Nucleus accumbens (tissue), 56 donors: ENCODE measurements at places on chromosomes 5 and 9.

DNA sequence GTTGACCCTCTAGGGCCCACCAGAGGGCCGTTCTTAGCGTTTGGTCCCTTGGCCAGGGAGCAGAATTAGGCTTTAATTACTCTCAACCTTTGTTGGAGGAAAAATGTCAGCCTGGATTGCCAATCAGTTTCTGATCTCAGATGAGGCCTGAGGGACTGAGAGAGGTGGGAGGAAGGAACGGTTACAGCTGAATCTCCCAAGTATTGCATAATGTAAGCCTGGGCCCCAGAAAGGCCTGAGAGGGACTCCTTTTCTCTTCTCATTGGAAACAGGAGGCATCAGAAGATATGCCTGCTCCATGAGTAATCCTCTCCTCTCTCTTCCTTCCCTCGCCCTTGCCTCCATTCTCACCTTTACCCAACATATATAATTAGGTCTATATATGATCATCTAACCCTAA, 105.7 kb downstream of the INSYN2B start:
- DNase-seq: no peak

DNA sequence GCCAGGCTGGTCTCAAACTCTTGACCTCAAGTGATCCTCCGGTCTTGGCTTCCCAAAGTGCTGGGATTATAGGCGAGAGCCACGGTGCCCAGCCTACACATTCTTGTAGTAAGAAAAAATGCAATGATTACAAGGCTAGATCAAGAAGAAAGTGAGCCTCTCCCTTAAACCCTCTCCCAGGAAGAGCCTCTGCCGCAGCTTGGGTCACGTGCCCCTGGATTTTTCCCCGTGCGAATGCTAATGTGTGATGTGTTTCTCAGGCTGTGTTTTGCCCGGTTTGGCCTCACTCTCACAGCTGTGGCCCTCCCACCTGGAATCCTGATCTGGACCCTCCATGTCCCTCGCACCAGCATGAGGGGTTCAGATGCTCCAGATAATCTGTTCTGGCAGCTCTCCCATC, 6.9 kb downstream of the PLPP7 start:
- no peak for DNase-seq

GRCh38 chr5:143648696-143649095, 163.3 kb upstream of the HMHB1 start:
- no peak for DNase-seq

DNA sequence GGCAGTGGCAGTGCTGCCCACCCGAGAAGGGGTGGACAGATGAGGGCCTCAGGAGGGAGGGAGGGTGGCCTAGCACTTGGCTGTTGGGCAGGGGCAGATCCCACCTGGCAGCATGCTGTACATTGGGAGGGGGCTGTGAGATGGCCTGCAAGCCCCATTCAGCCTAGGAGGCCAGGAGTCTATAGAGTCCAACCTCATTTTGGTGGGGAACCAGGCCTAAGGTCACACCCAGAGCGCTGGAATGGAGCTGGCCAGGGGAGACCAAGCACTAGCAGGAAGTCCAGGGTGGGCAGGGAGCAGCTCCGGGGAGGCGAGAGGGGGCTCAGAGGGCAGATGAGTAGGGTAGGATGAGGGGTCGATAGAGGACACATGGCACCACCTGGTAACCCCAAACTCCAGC, 22.9 kb downstream of the TRIM14 start:
- DNase-seq: no peak

- DNase-seq: no peak
These were observed 107.2 kb upstream of the SHB start for GRCh38 chr9:38176251-38176650.

- DNase-seq: no peak
These were observed 16.4 kb downstream of the LMAN2 start for GRCh38 chr5:177334781-177335700.

DNA sequence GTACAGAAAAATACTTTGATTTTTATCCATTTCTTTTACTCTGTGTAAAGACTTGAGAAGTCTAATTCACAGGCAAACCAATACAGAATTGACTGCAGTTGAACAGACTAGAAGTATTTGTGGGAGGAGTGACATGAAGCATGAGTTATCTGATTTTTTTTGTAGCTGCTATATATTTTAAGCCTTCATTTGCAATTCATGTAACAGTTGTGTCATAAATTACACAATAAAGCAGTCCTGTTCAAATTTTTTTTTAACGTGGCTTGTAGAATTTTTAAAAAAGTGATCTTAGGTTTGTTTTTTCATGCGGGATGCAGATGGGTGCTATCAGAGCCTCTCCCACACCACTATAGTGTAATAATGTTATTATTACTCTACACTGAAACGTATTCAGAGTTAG, 2.9 kb upstream of the MAML1 start:
- no peak for DNase-seq

- DNase-seq: no peak
These were observed 25.7 kb downstream of the CEP72 start for GRCh38 chr5:637581-638450.

DNA sequence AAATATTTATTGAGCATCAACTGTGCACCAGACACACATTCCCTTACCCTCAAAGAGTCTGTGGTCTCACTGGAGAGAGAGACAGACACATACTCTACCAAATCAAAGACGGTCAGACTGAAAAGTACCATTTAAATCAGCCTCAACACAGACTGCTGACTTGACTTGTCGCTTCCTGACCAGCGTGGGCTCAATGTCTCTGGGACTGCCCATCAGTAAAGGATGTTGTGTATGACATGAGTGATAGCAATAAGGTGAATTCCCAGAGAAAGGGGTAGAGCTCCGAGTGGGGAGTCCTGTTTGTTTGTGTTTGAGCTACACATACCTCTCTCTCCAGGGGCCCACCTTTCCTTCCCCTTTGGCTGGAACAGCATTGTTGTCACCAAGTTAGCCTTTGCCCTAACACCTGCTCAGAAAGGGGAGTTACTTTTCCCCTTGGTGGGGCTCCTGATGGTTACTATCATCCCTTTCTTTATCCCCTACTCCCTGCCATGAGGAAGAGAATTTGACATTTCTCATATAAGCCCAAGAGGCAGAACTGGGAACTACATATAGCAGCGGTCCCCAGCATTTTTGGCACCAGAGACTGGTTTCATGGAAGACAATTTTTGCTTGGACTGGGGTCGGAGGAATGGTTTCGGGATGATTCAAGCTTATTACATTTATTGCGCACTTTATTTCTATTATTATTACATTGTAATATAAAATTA, 33.9 kb downstream of the NR4A3 start:
- DNase-seq: no peak

- no peak for DNase-seq
These were observed 256.6 kb downstream of the TMEM38B start for GRCh38 chr9:105950894-105951293.

DNA sequence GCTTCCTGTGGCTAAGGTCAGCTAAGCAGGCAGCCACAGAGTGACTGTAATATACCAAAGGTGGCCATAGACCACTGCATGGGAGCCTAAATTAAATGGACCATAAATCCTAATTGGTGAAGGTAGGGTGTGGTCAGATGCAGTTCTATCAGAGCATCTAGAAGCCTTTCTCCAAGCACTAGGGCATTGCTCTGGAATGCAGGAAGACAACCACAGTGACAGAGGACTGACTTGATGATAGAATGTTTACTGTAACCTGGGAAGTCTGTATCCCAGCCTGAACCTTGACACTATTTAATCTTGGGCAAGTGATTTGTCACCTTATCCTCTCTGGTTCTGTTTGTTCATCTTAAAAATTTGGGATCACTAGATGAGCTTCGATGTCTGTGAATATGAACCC, 2.3 kb downstream of the FBXO38 start:
- DNase-seq: no peak

DNA sequence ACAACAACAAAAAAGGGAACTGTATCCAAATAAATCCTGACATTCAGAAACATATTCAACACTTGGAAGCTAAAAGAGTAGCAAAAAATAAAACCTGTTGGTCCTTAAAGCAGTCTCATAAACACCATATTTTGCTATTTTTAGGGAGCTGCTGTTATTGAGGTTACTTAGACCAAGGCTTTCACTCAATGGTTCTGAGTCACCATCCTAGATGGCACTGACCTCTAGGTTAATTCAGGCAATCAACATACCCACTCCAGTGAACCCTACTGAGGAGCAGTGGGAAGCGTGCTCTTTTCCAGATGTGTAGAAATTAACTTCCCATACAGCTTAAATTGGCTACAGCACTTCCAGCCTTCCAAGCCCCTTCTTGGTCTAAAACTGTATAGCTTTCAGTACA, 5.2 kb downstream of the GNAQ start:
- DNase-seq: no peak

- DNase-seq: no peak
These were observed 12.7 kb downstream of the STK10 start for GRCh38 chr5:172175263-172175719.

GRCh38 chr5:74016373-74016772, 390.4 kb downstream of the ARHGEF28 start:
- DNase-seq: no peak

- no peak for DNase-seq
These were observed 60.5 kb upstream of the ENTREP1 start for GRCh38 chr9:69264526-69264925.

GRCh38 chr9:113748135-113748534, 128.0 kb upstream of the ZNF618 start:
- no peak for DNase-seq

DNA sequence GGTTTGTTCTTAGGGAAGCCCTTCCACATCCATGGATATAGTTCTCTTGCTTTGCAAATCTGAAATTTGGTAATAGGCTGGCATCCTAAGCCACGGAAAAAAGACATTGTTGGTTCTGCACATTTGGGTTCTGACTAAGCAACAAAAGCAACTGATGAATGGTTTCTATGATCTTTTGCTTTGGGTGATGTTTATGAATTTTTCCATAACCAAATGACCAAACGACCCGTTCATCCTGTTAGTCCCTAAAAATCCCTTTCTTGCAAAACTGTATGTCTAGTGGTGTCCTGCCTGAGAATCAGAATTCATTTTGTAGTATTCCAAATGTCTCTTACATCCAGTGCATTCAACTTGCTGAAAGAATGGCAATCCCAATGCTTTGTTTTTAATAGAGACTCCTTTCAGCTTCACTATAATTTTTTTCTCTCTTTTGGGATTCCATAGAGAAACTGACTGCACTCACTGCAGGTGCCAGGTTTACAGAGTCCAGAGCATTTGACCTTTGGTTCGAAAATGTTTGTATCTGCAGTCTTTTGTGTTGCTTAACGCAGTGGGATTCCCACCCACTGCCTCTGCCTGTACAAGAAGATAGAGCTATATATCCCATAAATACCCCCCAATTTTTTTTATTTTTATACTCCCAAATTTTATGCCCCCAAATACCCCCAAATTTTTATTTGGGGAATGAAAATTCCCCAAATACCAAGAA, 4.7 kb downstream of the SPTAN1 start:
- no peak for DNase-seq

GRCh38 chr5:72818866-72819534, 2.5 kb downstream of the TNPO1 start:
- DNase-seq: peak; percentile 11

- DNase-seq: no peak
These were observed 191.5 kb downstream of the GOLPH3 start for GRCh38 chr5:31982621-31983020.

- DNase-seq: no peak
These were observed 278 bp upstream of the NIPSNAP3A start for GRCh38 chr9:104747245-104747564.

- no peak for DNase-seq
These were observed 4.6 kb downstream of the ADAMTSL2 start for GRCh38 chr9:133538851-133539833.

DNA sequence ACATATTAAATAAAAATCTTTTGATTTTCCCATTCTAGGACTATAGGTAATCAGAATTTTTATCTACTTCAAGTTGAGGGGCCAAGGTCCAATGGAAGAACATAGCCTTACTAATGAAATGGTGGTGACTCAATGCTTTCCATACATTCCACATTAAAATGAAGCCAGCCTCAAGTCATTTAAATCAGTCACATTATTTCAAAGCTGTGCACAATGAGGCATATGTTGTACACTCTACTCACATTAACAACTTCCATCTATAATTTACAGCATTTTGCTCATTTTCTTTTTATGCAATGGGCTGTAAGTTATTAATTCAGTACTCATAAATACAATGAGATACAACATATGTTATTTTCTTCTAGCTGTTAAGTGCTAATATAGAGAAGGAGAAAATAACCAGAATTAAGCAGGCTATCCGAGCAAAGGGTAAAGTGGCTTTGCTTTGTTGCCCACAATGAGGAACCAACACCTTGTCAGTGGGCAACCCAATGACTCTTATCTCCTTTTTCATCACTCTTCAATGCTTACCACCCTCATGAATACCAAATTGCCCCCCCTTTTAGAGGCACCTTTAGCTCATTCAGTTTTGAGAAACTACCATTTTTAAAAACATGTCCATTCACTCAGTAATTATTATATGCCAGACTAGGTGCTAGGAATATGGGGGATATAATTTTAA, 52.4 kb downstream of the TTLL11 start:
- DNase-seq: no peak

GRCh38 chr5:58929726-58930125, 346.9 kb downstream of the RAB3C start:
- no peak for DNase-seq

DNA sequence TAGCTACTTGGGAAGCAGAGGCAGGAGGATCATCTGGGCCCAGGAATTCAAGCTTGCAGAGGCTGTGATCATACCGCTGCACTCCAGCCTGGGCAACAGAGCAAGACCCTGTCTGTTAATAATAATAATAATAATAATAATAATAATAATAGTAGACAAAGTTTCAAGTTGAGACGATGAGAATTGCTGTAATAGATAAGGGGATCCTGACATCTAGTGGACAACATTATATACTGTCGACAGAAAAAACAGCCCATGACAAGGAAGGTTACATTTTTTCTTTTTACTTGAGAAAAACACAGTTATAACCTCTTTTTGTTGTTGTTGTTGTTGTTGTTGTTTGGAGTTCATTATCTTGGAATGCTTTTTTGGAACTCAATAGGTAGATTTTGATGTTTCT, 35.3 kb downstream of the NDFIP1 start:
- no peak for DNase-seq

GRCh38 chr9:35552837-35553236, 52.2 kb upstream of the TESK1 start:
- DNase-seq: no peak

GRCh38 chr5:113682497-113683136, 169.1 kb downstream of the YTHDC2 start:
- no peak for DNase-seq

GRCh38 chr9:32326146-32326545, 58.3 kb upstream of the ACO1 start:
- no peak for DNase-seq

GRCh38 chr9:7042124-7042523, 284.4 kb downstream of the KDM4C start:
- DNase-seq: no peak
